ELR (cell line): ENCODE measurements at places on chromosomes 16 and 17.

- DNase-seq = no peak
Measured at GRCh38 chr17:40105861-40106759, 5.7 kb upstream of the NR1D1 start.

GRCh38 chr17:77247048-77247541 is 106.3 kb downstream of the SEC14L1 start:
- DNase-seq = peak; percentile 83

DNA sequence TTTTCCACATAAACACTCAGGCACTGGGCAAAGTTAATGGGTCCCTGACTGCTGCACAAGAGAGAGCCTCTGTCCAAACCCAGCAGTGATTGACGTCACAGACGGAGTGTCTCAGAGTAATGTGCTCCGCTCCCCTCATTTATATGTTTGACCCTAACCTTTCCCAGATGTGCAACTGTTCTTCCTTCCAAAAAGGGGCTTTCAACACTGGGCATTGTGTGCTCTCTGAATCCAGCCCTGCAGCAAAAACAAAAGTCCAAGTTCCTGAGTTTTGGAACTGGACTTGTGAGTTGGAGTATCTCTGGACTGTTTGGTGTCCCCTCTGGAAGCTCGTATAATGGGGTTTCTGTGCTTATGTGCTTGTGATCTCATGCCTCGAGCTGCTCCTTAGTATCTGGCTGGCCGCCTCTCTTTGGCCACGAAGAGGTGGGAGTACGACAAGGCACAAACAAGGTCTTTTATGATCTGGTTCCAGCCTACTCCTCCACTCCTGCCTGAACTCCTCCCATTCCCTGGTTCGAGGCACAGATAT is 76.4 kb upstream of the SMIM36 start:
- no peak for DNase-seq

- no peak for DNase-seq
Measured at GRCh38 chr16:75794426-75794825, 68.1 kb upstream of the CPHXL start.

DNA sequence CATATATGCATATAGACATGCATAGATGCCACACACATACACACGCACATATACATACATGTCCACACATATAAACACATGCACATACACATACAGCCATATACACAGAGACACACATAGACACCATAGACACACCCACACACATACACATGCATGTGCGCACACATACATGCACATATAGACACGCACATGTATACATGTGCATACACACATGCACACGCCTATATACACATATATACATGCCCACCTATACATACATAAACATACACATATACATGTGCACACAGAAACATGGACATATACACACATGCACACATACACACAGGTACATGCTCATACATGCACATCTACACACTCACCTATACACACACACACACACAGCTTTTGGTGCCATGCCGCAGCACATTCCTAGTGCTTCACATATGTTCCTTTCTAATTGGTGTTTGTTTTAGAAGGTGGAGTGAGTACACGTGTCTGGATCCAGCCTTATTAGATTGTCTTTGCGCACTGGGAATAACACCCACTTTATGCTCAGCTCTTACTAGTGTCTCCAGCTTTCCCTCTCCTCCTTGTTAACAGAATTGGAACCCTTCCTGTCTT is 198.0 kb downstream of the RPTOR start:
- no peak for DNase-seq

- DNase-seq = no peak
Measured at GRCh38 chr17:60363700-60364405, 28.1 kb downstream of the USP32 start.
